Epithelial cell of proximal tubule (primary cell): ENCODE measurements at places on chromosomes 11 and 22.

GRCh38 chr11:804599-804964 lies 449 bp downstream of the PIDD1 start:
- DNase-seq: no peak

DNA sequence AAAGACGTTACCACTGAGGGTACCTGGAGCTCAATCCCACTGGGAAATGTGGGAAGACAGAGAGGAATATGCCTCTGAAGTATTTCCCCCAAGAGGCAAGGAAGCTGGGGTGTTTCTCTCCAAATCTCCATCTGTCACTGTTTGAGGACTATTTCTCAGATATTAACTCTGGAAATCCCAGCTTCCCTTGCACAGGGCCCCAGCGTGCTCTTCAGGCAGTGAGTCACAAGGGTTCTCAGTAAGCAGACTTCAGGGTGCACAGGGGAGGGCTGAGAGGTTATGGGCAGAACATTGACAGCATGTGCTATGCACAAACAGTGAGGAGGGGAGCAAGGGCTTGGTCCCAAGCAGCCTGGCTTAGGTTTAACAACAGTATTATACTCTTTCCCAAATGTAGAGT lies 60.9 kb upstream of the EED start:
- DNase-seq: no peak

- peak; percentile 15 for DNase-seq
These were observed 997.8 kb upstream of the CHORDC1 start for GRCh38 chr11:91220476-91221202.

DNA sequence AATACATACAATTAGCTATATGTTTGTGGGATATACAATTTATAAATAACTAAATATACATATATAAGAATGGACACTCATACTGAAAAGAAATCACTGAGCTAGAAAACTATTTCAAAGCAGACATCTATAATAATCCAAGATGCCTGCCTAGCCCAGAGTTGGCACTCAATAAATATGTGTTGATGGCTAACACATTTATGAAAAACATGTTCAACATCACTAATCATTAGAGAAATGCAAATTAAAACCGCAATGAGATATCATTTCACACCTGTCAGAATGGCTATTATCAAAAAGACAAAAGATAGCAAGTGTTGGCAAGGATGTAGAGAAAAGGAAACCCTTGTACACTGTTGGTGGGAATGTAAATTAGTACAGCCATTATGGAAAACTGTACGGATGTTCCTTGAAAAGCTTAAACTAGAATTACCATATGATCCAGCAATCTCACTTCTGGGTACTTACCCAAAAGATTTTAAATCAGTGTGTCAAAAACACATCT lies 29.8 kb downstream of the POU2AF1 start:
- no peak for DNase-seq

GRCh38 chr11:61969838-61970662 lies 2.6 kb upstream of the FTH1 start:
- no peak for DNase-seq

DNA sequence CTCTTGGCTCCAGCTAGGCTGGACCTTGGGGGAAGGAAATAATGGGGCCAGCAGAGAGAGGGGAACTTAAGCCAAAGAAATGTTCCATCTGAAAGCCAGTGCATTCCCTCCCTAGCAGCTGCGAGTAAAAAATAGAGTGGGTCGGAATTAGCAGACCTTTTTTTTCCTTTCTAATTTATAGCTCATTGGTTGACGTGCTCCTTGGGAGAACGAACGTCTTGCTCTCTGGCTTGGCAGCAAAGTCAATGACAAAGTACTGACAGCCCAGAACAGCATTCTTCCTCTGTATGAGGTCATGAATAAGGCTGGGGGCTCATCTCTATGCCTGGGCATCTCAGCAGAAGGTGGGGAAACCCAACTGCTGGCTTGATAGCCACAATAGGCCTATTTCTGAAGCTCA lies 65.0 kb downstream of the SEZ6L start:
- no peak for DNase-seq

GRCh38 chr22:39571538-39571937 lies 985 bp downstream of the CACNA1I start:
- DNase-seq: no peak

- DNase-seq: no peak
These were observed 760.3 kb downstream of the CNTN5 start for GRCh38 chr11:99781074-99781473.

- no peak for DNase-seq
These were observed 104.3 kb downstream of the MRTFA start for GRCh38 chr22:40531951-40532900.

DNA sequence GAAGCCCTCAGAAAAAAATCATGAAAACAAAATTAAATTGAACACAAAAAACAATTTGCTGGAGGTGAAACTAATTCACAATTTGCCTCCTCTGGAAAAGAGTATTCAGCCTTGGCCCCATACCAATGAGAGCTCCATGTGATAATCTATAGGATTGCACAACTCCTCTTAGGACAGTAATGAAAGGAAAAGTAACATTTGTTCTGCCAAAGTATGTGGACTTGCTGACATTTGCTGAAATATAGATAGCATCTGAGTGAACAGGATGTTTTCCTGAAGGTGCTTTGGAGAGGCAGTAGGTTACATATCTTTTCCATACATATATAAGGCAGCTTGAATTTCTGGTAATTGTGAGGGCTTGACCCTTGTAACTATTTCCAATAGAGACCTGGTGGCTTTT lies 122.8 kb downstream of the OR4C45 start:
- no peak for DNase-seq

DNA sequence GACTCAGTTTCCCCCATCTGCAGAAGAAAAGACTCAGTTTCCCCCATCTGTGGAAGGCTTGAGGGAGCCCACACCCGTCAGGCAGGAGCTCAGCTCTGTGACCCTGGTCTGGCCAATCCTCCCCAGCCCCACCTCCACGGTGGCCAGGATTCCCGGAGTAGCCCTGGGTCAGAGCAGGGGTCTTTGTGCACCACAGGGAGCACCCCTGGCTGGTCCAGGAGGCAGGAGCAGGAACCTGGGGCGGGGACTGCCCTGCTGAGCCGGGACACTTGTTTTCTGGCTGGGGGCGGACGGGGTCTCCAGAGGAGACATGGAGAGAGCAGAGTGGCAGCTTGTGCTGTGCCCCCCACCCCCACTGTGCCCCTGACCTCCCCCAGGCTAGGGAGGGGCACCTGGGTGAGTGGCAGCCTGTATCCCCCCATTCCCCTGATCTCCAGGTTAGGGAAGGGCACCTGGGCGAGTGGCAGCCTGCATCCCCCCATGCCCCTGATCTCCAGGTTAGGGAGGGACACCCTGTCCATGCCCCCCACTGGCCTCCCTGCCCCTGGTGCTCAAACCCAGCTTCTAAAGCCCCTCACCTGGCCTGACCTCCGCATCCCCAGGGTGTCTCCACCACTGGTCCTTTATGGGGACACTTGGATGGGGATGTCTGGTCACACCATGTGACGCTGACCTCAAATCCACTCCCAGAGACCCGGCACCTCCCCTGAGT lies 18.8 kb downstream of the IL17REL start:
- DNase-seq: no peak

DNA sequence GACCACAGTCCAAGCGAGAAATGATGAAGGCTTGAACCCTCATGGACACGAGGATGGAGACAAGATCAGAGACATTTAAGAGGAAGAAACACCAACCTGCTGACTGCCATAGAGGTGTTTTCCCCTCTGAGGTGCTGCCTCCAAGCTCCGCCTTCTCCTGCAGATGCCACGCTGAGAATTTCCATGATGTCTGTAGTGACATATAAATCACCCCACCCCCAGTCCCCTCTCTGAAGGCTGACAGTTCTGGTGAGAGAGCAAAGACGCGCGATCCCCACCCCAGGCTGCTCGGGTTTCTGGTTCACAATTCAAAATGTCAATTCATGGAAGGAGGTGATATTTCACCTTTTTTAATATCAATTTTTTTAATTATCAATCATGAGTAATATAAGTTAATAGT lies 28.2 kb downstream of the LRRC32 start:
- DNase-seq: no peak

GRCh38 chr11:70678931-70679900 lies 280.9 kb downstream of the CTTN start:
- DNase-seq: no peak

DNA sequence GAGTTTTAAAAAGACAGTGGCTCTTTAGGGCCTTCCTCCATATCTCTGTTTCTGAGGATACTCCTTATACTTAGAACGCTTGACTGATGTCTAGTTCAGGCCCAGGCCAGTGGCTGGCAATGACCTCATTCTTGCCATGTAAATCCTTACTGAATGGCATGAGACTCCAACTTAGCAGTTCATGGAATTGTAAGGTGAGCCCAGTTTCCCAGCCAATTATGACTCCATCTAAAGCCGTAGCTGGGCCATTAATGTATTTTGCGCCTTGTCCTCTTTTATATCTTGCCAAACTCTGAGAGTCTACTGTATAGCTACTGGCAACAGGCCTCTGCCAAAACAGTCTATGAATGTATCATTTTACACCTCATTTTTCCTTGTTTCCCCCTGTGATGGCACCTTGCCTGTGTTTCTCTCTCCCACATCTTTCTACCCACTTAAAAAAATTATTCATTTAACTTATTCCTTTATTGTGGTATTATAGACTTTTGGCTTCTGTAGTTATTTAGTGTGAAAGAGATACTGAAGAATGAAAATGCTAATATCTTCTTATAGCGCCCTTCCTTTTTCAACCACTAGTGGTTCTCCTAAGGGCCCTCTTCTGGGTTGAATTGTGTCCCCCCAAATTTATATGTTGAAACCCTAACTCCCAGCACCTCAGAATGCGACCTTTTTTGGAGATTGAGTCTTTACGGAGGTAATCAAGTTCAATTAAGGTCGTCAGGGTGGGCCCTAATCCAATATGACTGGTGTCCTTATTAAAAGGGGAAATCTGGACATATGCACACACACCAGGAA lies 67.4 kb downstream of the ZNRF3 start:
- DNase-seq: no peak

DNA sequence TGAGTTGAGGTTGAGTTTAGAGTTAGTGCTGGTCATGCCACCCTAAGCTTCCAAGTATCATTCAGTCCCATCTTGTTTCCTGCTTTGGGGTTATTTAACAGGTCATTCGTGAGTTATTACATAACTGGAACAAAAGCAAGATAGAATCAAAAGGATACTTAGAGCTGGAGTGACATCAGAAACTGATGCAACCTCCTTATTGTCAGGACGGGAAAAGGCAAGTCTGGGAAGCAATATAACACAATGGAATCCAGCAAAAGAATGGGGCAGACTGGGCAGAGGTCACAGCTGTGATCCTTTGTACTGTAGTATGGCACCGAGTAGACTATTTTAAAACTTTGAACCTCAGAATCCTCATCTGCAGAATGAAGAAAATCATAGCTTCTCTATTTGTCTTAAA lies 4.4 kb upstream of the PRSS23 start:
- no peak for DNase-seq

GRCh38 chr11:125902277-125902926 lies 604 bp downstream of the PUS3 start:
- no peak for DNase-seq

DNA sequence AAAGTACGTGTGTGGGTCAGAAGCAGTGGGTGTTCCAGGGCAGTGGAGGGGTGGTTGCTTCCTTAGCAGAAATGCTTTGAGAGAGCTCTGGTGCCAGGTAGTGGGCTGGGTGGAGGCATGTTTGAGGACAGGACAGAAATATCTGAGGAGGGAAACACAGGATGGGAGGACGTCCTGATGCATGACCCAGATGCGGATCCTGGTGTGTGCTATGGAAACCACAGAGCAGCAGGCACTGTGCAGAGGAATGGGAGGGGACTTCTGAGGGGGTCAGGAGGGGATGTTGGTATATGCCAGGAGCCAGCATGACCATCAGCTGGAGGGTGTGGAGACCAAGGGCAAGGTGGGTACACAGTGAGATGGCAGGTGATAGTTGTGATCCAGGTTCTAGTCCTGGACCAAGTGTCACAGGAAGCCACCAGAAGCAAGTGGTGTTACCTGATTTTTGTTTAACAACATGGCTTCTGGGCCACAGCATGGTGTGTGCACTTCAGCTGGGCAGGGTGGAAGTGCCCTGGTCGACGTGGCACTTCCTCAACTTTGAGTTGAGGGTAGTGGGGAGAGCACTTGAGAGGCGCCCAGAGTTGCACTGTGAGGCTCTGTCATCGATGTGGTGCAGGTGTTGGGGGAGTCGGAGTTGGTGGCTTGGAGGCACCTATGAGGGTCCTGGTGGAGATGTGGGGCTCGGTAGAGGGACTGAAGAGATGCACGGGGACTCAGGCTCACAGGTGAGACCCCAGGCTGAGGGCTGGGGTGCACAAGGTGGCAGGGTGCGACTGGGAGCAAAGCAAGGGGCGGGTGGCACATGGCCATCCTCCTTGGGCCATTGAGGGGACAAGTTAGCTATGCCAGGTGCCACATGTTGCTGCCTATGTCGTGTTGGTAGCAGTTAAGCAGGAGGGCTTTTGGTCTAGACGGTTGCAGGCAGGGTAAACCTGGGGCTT lies 7.5 kb downstream of the DGCR8 start:
- DNase-seq: no peak

- DNase-seq: no peak
These were observed 70.1 kb downstream of the MICAL2 start for GRCh38 chr11:12180257-12181205.

- no peak for DNase-seq
These were observed 82.1 kb downstream of the CDKN1C start for GRCh38 chr11:2803186-2804091.

DNA sequence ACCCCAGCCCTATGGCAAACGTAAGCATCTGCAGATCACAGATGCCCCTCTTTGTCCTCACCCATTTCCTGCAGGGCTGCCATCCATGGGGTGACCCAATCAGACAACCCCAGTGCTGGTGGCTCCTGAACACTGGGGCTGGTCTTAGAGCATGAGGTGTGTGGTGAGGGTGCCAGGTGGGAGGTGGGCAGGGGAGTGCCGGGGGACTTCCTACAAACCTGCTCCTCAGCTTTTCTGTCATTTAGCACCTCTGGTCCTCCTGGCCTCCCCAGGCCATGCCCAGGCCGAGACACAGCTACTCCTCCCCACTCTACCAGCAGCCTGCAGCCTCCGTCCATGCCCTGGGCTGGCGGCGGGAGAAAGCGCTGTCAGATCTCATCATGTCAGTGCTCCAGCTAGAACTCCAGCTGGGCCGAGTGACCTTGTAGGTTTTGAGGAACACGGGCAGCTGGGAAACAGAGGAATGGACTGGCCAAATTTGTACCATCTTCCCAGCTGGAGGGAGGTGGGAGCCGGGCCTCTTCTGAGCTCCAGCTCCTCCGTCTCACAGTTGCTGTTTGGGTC lies 157.7 kb upstream of the NECTIN1 start:
- DNase-seq: no peak

GRCh38 chr11:117071344-117071787 lies 26.9 kb downstream of the SIK3 start:
- no peak for DNase-seq

- no peak for DNase-seq
These were observed 20.0 kb upstream of the CASP12 start for GRCh38 chr11:104918113-104918824.

DNA sequence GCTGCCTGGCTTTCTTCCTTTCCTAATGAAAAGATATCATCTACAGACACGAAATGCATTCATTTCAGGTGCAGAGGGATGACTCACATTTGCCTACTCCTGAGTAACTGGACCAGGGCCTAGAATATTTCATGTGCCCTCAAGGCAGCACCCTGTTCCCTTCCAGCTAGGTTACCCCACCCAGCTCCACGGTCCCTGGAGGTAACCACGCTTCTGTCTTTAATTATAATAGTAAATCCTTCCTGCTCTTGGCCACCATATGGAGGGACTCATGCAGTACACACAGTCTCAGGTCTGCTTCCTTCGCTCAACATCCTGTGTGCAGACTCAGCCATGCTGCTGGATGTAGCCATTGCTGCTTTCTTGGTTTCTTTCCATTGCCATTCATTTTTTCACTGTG lies 22.3 kb downstream of the DHCR7 start:
- no peak for DNase-seq

GRCh38 chr11:98153752-98154151 lies 867.0 kb upstream of the CNTN5 start:
- no peak for DNase-seq
